ENCODE measurements at places on chromosomes 13 and 19.

GRCh38 chr13:102945886-102946285 lies 100.1 kb downstream of the ERCC5 start:
- no peak for DNase-seq

DNA sequence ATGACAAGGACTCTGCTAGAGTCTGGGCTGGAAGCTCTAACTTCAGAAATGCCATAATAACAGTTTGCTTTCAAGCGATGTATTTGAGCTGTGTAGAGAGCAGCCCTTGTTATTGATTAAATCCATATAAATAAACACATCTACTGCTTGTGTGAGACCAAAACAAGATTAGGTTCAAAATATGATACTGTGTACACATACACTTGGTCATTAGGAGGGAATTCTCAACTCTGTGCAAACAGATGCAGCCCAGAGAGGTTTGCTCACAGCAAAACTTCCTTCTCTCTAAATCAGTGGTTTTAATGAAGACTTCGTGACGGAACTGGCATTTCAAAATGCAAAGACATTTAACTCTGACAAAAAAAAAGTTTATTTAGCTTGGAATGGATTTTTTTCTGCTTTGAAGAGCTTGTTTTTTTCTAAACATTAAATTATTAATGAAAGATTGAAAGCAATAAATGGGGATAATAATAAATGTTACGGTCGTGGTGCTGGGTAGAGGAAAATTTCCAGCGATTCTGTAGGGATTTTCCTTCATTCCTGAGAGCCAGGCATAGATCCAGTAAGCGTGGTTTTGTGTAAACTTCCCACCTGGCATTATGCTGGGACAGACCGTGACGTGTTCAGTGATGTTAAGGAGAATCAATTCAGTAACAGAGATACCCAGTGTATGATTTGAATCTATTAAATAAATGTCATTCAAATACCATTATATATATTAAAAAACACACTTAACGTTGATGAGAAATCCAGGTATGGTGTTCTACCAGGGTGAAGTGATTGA lies 213.7 kb downstream of the TEX29 start:
- DNase-seq = no peak

GRCh38 chr13:24605923-24606372 lies 74.3 kb upstream of the ATP12A start:
- no peak for DNase-seq

DNA sequence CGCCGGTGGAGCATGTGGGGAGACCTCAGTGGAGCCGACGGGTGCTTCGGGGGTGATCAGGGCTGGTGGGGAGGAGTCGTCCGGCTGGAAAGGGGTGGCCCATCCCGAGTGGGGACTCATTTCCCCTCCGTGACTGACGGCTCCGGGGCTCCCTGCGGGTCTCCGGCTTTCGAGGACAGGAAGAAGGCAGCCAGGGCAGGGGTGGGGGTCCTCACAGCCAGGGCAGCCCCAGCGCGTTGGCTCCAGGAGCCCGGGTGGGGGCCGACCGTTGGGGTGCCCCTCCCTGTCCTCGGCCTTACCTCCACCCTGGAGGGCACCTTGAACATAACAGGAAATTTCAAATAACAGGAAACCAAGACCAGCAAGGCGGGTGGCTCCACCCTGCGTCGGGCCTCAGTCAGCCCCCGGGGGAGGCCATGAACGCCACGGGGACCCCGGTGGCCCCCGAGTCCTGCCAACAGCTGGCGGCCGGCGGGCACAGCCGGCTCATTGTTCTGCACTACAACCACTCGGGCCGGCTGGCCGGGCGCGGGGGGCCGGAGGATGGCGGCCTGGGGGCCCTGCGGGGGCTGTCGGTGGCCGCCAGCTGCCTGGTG lies at the start of gene S1PR4:
Gene S1PR4 (plus strand): TSS at position 393 of the 596 bp plus-strand sequence. CDS start 24 bp downstream, at position 417.
- peak; percentile 47 for DNase-seq

DNA sequence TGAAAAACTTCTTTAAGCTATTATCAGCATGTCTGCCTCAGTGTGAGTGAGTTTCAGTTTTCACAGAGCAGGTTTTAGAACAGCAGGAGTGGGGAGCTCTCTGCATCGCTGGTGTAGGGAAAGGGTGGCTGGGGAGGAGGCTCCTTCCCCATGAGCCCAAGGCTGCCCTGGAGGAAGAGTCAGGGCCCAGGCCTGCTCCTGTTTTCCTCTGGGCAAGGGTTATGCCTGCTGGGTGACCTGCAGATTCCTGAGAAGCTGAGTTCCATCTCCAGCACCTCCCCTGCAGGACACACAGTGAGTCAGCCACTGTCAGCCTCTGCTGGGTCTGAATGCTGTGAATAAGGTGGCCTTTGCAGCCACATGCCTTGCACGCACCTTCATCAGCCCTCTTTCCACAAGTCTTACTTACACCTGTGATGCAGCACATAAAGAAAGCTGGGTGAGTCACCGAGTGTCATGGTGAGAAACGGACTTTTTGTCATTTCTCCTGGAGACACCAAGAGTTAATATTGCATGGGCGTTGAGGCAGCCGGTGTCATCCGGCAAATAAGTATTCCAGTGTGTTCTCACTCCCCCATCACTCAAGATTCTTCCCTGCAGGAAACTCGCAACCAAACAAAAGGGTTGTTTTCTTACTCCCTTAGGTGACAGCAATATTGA lies 186.4 kb upstream of the KL start:
- no peak for DNase-seq

GRCh38 chr13:41312176-41312500 lies 1.1 kb downstream of the NAA16 start:
- no peak for DNase-seq

GRCh38 chr13:23654111-23655110 lies 84.2 kb downstream of the TNFRSF19 start:
- no peak for DNase-seq

- peak; percentile 18 for DNase-seq
Measured at GRCh38 chr13:107205318-107206104, 637.6 kb upstream of the ARGLU1 start.

DNA sequence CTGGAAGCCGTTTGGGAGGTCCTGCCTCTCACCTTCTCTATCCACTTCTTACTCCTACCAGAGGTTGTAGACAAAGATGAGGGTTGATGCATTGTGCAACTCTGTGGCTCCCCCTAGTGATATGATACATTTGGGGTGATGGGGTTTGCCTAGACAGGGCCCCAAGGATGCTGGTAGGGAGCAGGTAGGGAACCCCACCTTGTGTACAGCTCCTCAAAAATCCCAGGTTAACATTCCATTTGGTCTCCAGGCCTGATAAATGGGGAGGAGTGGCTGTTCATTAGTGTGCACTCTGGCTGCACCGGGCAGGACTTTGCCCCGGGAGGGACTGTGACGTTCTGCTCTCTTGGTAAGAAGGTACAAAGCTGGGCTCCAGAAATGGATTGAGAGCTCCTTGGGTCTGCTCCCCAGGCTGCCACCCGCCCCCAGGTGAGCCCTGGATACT lies 19.2 kb downstream of the SIGLEC8 start:
- DNase-seq = no peak

DNA sequence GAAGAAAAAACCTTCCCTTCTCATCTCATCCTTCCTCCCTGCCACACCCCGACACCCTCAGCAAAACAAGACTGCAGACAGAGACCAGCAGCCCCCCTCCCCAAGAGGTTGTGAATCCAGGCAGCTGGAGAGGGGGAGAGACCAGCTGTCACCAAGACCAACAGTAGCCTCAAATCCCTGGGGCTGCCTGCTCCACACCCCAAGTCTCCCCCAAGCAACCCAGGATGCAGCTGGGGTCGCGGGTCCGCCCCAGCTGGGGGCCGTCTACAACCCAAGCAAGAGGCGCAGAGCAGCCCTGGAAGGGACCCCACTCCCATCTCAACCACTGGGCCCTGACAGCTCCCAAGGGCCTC lies 7.1 kb downstream of the KLF16 start:
- DNase-seq = no peak

DNA sequence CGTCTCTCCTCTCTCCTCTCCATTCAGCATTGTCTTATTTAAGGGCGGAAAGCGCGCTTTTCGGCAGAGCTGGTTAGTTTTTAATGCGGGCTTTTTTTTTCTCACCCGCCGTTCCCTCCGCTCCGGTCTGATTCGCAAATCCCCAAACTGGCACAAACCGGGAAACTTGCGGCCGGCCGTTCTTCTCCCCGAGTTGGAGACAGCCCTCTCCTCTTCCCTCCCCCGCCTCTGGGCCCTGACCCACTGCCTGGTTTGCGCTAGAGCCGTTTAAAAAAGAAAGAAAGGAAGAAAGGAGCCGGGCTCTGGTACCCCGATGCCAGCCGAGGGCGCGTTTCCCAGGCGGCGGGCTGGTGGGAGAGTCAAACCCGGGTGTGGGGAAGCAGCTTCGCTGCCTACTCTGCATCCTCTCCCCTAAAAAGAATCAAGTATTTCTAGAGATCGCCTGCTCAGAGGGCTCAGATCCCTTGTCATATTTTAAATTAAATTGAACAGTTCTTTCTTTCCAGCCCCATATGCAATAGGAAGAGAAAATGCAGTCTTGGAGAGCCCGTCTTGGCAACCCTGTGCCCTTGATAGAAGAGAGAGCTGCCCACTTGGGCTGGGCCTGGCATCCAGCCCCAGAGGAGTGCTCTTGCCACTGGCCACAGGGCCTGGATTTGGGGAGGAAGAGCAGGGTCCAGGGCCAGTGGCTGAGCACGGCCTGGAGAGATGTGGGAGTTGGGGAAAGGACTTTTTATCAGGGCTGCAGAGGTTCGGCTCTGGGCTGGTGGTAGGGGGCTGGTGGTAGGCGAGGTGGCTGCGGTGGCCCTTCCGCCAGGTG lies 19.0 kb downstream of the NFIX start:
- DNase-seq = no peak

- no peak for DNase-seq
Measured at GRCh38 chr19:40630571-40631160, 29.5 kb downstream of the LTBP4 start.

DNA sequence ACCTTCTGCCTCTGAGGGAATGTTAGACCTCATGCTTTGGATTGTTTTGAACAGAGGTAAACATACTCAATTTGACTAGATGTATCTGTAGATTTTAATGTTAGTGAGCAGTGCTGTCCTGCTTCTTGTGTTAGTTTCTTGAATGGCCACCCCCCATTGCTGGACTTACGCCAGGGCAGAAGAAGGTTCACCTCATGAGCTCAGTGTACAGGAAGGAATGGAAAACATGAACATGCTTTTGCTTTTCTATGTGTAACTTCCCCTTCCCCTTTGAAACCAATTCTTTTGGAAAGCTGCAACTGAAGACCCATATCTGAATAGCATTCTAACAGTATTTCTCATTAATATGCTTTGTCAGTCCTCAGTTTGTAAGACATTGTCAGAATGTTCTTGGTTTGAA lies 32.3 kb downstream of the WASF3 start:
- DNase-seq = no peak

DNA sequence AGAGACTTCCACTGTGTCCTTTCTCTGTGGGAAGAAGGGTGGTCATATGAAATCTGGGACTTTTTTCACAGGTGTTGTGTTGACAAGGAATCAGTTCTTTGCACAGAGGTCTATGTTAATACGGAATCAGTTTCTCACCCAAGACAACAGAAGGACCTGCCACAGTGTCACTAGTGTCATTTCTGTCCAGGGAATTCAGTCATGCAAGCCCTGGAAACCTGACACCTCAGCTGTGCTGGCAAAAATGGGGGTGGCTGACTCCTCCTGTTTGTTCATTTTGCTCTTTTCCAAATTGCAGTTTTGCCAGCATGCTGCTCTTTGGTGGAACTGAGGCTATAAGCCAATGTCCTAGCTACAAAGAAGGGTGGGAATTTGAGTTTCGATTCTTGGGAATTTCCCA lies 49.8 kb upstream of the ESD start:
- DNase-seq = no peak

GRCh38 chr13:105519771-105520170 lies 1015.7 kb downstream of the EFNB2 start:
- no peak for DNase-seq

DNA sequence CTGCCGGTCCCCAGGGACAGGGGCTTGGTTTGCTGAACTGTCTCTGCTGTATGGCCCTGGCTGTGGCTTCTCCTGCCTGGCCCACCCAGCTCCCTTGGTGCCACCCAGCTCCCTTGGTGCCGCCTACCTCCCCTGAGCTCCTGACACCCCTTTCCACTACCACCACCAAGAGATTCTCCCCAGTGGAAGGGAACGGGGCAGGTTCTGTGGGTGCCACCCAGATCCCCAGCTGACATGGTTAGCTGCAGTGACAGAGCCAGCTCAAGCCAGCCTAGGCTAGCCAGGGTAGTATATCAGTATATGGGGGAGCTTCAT lies 28.5 kb upstream of the POP4 start:
- DNase-seq = no peak

GRCh38 chr13:49938314-49938713 lies 2.2 kb upstream of the SPRYD7 start:
- no peak for DNase-seq

- no peak for DNase-seq
Measured at GRCh38 chr19:56372281-56372680, 21.1 kb downstream of the ZNF582 start.

- DNase-seq = no peak
Measured at GRCh38 chr13:99969453-99969918, 2.1 kb downstream of the ZIC5 start.

DNA sequence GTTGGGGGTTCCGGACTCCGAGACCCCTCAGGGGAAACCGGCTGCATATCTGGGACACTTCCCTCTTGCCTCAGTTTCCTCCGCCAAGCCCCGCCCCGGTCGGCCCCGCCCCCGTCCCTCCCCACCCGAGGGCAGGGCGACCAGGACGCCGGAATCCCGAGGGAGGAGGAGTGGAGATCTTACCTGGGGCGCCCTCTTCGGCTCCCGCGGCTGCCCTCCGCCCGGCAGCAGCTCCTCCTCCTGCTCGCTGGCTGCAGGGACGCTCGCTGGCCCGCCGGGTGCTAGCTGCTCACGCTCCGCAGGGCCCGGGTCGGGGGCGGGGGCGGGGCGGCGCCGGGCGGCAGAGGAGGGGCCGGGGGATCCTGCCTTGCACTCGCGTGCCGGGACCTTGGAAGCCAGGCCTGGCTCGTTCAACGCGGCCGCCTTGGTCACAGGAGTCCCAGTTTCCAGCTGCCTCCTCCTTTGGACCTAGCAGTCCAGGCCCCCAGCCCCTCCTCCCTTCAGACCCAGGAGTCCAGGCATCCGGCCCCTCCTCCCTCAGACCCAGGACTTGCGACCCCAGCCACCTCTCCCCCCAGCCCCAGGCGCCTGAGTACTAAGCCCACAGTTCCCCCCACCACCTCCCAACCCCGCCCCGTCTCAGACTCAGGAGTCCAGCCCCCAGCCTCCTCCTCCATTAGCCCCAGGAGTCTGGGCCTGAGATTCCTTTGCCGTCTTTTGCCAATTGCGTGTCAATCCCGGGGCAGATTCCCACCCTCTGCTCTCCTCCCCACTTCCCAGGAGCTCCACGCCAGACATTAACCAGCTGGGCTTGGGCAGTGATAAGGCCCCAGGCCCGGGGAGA lies at the start of gene NTF4:
Gene NTF4 (minus strand): TSS at position 51 of the 844 bp plus-strand sequence. CDS start 2,821 bp downstream, outside the sequence.
- no peak for DNase-seq

GRCh38 chr19:30001301-30001700 lies 59.3 kb downstream of the URI1 start:
- DNase-seq = no peak

- no peak for DNase-seq
Measured at GRCh38 chr19:7258840-7259395, 35.3 kb downstream of the INSR start.

Measured in stimulated activated CD4-positive, alpha-beta T cell treated with anti-CD3 and anti-CD28 coated beads, TNF-alpha, amount 100 ng/mL, for 4 hours (primary cell).